Fibroblast of skin of back (primary cell): ENCODE measurements at places on chromosomes 3 and 15.
A peak's percentile ranks its signal among the peaks of the same experiment; 100 is the strongest.

- peak; percentile 65 for DNase-seq
These were observed 11.5 kb upstream of the TIMP4 start for GRCh38 chr3:12170207-12170606.

DNA sequence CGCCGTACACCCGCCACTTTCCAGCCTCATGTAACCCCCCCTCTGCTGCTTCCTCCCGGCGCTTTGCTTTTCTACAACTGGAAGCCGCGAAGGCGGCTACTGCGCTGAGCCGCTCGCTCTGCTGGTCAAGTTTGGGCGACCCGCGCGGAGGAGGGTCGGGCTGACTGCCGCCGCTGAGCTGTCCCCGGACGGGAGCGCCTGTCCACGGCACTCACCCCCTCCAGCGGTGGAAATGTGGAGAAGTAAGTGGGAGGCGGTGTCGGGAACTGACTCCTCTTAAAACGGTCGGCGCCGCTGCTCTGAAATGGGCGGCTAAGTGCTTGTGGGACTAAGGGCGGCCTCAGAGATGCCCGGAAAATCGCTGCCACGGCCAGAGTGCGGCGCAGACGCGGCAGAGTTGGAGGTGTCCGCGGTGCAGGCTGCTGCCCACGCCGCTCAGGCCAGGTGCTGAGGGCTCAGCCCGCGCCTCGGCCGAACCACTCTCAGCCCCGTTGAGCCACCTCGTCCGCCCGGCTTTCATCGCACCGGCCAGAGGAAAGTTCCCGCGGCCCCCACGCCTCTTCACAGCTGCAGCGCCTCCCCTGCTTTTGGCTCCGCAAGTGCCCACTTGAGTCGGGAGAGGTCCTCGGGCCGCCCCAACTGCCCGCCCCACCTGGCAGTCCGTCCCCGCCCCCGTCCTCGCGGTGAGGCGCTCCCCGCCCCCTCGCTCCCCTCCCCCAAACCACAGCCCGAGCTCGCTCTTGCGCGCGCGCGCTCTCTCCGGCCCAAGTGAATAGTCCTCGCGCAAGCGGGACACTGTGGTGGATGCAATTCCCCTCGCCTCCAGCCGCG, at the start of gene EPHA6:
TSS of gene EPHA6 (plus strand) at position 775 of the 831 bp plus-strand sequence.
- peak; percentile 72 for DNase-seq

DNA sequence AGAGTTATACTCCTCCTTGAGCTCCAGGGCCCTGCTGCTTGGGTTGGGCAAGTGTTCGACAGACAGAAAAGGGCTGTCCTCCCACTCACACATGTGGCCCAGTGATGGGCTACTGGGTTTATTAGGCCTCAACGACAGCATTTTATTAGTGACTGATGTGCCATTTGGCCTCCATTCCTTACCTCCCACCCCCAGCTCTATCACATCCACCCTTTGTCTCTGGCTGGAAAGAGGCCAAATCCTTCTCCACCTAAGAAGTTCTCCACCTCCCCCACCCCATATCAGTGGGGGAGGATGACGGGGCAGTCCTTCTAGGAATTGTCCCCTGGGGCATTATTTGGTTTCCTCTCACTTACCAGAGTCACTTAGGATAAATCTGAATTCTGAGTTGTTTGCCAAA, 57.1 kb upstream of the WNT5A start:
- DNase-seq = no peak

DNA sequence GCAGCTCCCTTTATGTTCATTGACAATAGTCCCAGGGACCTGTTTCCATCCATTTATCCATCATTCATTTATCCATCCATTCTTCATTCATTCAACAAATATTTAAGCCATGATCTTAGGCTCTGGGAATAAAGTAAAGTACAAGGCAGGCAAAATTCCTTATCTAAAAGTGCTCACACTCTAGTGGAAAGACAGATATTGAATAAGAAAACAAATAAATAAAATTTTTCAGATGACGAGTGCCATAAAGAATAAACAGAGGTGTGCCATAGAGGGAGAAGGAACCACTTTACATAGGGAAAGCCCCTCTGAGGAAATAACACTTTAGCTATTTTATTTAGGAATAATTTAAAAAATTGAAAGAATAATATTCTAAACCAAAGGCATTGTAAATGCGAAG, 76.2 kb downstream of the COL8A1 start:
- DNase-seq = no peak

GRCh38 chr3:133457025-133457424, 57.2 kb downstream of the BFSP2 start:
- DNase-seq = no peak

- DNase-seq = no peak
These were observed 3.5 kb downstream of the CCDC51 start for GRCh38 chr3:48436477-48436787.

DNA sequence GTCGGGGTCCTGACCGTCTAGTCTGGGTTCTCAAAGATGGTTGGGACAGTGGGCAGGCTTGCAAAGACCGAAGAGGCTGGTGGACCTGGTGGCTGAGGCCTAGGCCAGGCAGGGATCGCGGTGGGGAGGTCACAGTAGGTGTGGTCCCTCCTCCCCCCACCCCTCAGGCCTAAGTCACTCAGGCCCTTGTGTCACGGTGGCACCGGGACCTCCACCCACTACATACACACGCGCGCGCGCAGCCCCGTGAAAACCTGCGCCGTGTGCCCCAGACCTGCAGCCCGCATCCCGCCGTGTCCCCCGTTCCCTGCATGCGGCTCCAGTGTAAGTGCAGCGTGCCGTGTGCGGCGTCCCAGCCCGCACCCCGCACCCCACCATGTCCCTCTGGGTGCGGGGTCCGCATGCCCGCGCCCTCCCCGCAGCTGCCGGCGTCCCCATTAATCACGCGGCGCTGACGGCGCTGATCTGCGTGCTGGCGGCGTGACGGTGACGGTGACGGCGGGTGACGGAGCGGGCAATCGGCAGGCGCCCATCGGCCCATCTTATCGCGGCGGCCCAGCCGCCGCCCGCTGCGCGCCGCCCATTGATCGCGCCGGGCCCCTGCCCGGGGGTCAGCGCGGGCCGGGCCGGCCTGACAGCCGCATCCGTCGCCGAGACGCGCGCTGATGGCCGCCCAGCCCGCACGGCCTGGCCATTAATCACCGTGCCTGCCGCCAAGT, 24.4 kb downstream of the SEC61A1 start:
- DNase-seq = no peak
